ENCODE measurements at places on chromosomes 5 and 9. TPM values are rescaled to one million over a fixed set of nuclear protein-coding genes. Genes with fewer than 3 reads are reported as not detected.
A peak's percentile ranks its signal among the peaks of the same experiment; 100 is the strongest.

DNA sequence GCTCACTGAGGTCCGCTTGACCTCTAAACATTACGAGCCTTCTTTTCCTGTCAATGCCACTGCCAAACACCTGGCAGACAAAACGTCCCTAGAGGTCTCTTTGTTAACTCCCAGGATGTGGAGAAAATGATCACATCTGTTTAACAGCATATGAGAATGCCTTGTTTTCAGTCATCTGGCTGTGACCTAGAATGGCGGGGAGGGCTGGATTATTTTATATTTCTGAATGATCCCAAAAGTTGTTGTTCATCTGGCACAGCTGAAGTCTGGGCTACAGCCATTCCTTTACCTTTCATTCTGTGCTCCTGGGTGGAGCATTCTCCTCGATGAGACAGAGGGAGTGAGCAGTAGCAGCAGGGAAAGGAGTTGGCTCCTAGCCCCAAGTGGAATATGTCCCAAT is 138.2 kb downstream of the PRDM6 start:
- no peak for DNase-seq

Gene SPINK5
- total RNA-seq: not detected

Gene C9orf50
- total RNA-seq: not detected

DNA sequence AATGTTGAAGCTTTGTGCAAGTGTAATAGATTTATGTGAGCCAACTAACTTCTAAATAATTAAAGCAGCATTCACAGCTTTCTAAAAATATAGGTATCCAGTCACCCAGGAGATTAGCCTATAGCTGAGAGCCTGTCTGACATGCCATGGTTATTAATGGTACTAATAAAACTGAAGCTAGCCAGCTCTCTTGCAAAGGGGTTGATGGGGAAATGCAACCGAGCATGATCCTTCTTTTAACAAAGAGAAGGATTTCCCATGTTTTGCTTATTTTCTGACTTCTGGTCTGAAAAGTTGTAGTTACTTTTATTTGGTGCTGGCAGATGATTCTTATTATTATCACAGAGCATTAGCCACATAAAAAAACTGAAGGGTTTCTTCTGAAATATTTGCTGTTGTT is 488.7 kb upstream of the CYLC2 start:
- DNase-seq: no peak

DNA sequence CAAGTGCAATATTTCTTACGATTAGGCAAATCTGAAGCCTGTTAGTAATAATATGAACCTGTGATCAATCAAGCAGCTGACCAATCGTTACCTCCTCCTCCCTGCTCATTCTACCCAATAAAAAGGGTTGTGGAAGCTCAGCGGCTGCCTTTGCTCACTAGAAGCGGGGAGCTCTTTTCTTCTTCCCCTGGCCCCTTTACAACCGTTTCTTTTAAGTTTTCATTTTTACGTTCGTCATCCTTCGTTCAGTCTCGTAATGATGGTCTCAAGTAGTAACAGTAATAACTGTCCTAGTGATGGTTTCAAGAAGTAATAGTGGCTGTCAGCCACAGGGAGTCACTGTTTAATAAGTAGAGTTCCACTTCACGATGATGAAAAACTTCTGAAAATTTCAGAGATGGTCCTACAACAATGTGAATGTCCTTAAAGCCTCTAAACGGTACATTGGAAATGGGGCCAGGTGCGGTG is 6.2 kb downstream of the UGT3A2 start:
- DNase-seq: peak; percentile 70

- no peak for DNase-seq
Measured at GRCh38 chr5:162107591-162107990, 40.0 kb downstream of the GABRG2 start.

Gene FABP6
- total RNA-seq: 0.83 TPM

DNA sequence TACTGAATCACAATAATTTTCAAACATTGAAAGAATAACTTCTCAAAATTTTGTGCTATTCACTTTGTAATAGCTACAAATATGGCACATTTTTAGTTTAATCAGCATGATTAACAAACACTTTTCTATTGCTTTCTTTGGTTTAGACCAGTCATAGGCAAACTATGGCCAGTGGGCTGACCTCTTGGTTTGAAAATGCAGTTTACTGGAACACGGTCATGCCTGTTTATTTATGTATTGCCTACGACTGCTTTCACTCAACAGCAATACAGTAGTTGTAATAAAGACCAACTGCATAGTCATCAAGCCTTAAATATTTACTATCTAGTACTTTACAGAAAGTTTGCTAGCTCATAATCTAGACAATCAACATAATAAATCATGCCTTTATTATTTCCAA is 810.8 kb downstream of the TLE1 start:
- no peak for DNase-seq

DNA sequence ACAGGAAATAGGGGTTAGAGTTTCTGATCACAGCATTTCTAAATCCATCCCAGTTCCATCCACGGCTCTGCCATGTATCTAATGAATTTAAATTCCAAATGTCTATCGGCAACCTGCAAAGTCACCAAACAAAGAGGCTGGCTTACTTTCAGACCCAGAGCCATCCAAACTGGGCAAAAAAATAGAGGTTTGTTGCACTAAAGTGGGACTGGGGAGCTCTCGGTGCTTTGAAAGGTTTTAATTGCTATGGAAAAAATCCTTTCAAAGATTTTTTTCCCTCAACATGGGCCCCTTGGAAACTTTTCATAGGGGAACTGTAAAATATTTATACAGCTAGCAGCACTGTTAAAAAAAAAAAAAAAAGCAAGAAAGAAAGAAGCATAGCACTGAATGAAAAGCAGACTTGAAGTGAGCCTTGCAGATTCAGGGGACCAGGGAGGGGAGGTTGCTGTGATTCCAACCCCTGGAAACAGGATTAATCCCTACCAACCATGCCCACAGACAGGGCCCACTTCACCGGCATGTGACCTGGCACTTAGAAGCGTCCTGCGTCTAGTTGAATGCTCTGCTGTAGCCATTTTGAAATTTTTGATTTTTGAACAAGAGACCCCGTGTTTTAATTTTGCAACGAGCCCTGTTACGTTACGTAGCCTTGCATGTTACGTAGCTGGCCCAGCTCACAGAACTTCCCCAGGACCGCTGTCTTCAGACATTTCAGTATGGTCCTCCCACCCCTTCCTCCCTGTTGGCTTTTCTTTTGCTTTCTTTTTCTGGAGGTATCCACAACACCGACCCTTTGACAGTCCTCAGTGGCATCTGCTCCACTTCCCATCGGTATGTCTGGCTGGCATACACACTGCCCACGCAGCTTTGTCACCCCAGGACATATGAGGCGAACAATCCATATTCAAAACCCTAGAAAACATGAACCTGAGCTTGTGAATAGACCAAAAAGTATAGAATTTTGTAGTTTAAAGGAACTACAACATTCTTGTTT is 105.3 kb upstream of the NFIB start:
- DNase-seq: peak; percentile 71

Gene PAPPA
- 47.4 TPM for total RNA-seq

GRCh38 chr9:98410185-98410697 is 154.8 kb upstream of the TBC1D2 start:
- peak; percentile 60 for DNase-seq

All from A673 (cell line).